ENCODE measurements at places on chromosomes 2 and 18.

GRCh38 chr2:185152186-185152585, 553.9 kb downstream of the ZNF804A start:
- no peak for DNase-seq

GRCh38 chr2:216083464-216084281, 2.0 kb downstream of the TMEM169 start:
- DNase-seq: no peak

DNA sequence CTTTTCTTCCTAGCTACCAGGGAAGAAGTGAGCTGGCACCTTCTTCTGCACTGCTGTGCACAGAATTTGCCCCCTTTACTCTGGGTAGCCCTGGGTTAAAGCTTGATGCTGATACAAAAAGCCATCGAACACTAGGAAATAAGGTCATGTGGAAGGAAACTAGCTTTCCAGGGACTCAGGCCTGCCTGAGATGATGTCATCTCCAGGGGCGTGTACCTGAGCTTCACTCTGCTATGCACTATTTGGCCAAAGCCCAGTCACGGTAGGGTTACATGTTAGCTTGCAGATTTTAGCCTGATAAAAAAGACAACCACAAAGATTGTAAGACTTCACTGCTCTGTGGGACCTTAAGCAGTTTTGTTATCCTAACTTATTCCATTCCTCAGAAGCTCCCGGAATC, 20.4 kb downstream of the EDAR start:
- peak; percentile 21 for DNase-seq

- DNase-seq: no peak
Observed at GRCh38 chr2:149544692-149545091, 42.9 kb downstream of the MMADHC start.

GRCh38 chr2:209322041-209322440, 101.8 kb upstream of the MAP2 start:
- DNase-seq: no peak

GRCh38 chr18:77074431-77074830, 58.2 kb downstream of the MBP start:
- DNase-seq: no peak

DNA sequence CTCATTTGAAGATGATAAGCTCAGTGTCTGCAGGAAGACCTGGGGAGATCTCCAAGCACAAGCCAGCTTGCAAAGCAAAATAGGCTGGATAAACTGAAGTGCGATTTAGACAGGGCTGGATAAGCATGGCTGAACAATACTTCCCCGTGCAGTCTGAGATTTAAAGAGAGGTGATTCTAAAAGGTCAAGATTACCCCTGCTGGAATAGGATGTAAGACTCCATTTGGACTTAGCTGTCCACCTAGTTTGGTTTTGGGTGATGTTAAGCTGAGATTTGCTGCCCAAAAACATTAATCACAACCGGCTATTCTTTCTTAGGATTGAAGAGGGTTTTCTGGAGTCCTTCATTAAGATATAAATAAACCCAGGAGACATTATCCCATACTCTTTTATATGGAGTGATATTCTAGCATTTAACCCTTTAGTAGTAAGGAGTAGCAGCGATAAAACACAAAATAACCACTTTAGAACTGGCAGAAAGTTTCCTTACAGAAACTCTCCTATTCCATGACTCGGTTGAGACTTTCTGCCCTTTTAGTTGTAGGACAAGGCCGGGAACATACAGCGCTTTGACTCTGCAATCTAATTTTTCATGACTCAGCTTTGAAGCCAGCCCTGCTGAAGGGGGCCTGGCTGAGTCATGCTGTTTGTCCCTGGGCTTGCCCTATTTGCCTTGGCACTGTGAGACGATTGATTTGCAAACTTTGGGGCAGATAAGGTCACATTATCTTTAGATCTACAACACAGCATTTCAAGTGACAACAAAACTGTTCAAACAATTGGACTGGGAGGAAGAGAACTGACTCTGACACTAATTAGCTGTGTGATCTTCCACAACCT, 238.2 kb downstream of the GCA start:
- DNase-seq: no peak
